ENCODE measurements at places on chromosomes 12 and 14.

DNA sequence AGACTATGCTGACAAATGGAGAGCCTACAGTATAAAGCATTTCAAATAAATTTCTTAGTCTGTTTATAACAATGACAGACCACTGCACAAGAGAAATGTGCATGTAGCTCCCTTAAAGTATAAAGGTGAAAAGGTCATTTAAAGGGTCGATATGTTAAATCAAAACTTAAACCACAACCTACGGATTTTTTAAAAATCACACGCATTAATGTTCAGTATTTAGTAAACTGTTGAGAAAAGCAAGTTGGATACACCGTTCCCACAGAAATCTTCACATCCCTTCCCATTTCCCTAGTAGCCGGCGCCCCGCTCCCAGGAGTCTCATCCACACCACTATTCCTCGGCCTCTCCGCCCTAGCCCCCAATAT is 614 bp downstream of the FKBP3 start:
- H3K4me1 ChIP-seq = peaks cover 34% of the 10 kb centered on the region
- no peaks in the 10 kb centered on the region for H3K36me3 ChIP-seq
- no peaks in the 10 kb centered on the region for H3K27me3 ChIP-seq

DNA sequence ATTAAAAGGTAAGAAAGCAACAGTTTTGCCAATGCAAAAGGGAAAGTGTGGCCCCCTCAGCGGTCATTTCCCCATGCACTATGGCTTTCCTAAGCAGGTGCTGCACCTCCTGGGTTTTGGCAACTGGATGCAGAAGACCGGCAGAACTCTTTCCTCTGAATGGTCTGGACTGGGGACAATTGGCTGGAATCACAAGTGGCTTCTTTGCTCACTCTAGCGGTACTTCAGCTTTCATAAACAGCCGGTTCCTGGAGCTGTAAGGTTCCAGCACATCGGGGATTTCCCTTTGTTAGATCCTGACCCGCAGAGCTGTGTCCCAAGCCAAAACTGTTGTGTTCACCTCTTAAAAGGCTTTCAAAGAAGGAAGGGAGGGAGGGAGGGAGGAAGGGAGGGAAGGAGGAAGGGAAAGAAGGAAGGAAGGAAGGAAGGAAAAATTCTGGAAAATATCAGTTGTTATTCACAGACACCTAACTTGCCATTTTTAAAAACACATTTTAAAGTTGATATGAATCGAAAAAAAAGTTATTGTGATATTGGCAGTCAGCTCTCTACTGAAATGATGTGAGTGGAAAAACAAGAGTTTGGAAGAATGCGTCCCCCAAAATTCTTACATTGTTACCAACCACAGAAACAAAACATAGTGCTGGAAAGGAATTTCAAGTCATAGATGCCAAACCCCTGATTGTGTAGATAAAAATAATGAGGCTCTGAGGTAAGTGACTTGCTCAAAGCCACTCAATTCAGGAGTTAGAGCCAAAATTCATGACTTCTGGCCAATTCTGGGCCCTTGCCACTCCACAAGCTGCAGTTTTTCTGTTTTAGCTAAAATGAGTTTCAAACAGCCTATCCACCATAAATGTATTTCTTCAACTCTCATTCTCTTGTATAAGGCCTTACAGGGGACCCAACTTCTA is 220.6 kb upstream of the HMGA2 start:
- H3K4me3 ChIP-seq = no peak overlapping the region
- H3K4me1 ChIP-seq = no peaks in the 10 kb centered on the region
- no peak overlapping the region for H3K27ac ChIP-seq
- no peak for DNase-seq
- H3K36me3 ChIP-seq = no peaks in the 10 kb centered on the region
- no peaks in the 10 kb centered on the region for H3K27me3 ChIP-seq

GRCh38 chr12:109899783-109900751 is at the start of gene TCHP:
Gene TCHP, plus strand, starts transcription at chr12:109900274. Its CDS starts 2,753 bp downstream, at chr12:109903027.
- peaks cover 25% of the 10 kb centered on the region for H3K36me3 ChIP-seq
- peak within 1 kb of the TSS; percentile 92 for H3K4me3 ChIP-seq
- peak within 1 kb of the TSS; percentile 65 for H3K27ac ChIP-seq
- DNase-seq = peak; percentile 76
- H3K27me3 ChIP-seq = no peaks in the 10 kb centered on the region

DNA sequence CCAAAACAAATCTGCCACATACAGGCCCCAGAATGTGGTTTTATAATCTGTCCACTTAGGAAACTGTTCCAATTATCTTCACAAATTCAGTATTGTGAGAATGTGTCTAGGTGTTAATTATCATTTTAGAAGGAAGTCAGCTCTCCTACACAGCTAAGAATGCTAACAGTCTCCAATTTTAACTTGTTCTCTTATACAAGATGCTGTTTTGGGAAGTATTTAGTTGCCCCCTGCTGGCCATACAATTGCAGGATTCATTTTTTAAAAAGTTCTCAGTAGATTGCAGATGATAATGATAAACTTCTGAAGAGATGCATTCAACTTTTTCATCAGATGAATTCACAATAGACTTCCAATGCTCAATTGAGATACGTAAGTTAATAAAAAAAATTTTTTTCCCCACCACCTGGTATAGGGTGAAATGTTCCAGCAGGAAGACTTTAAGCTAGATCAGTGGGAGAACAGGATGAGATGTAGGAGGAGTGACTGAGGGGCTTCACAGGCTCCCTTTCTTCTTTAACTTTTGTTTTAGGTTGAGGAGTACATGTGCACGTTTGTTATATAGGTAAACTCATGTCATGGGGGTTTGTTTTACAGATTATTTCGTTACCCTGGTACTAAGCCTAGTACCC is 27.3 kb upstream of the OSBPL8 start:
- H3K4me1 ChIP-seq = no peaks in the 10 kb centered on the region
- H3K27me3 ChIP-seq = peaks cover 2% of the 10 kb centered on the region
- peak; percentile 59 for DNase-seq
- no peaks in the 10 kb centered on the region for H3K36me3 ChIP-seq
- no peak overlapping the region for H3K27ac ChIP-seq

- peaks cover 9% of the 10 kb centered on the region for H3K36me3 ChIP-seq
- no peak overlapping the region for H3K4me3 ChIP-seq
- peaks cover 63% of the 10 kb centered on the region for H3K4me1 ChIP-seq
- H3K27ac ChIP-seq = no peak overlapping the region
- H3K27me3 ChIP-seq = no peaks in the 10 kb centered on the region
Observed at GRCh38 chr12:120242971-120243699, 22.4 kb downstream of the PXN start.

- H3K36me3 ChIP-seq = no peaks in the 10 kb centered on the region
- no peak overlapping the region for H3K4me3 ChIP-seq
- no peaks in the 10 kb centered on the region for H3K4me1 ChIP-seq
- H3K27me3 ChIP-seq = no peaks in the 10 kb centered on the region
- no peak for DNase-seq
Observed at GRCh38 chr12:40655451-40655850, 36.8 kb upstream of the CNTN1 start.

DNA sequence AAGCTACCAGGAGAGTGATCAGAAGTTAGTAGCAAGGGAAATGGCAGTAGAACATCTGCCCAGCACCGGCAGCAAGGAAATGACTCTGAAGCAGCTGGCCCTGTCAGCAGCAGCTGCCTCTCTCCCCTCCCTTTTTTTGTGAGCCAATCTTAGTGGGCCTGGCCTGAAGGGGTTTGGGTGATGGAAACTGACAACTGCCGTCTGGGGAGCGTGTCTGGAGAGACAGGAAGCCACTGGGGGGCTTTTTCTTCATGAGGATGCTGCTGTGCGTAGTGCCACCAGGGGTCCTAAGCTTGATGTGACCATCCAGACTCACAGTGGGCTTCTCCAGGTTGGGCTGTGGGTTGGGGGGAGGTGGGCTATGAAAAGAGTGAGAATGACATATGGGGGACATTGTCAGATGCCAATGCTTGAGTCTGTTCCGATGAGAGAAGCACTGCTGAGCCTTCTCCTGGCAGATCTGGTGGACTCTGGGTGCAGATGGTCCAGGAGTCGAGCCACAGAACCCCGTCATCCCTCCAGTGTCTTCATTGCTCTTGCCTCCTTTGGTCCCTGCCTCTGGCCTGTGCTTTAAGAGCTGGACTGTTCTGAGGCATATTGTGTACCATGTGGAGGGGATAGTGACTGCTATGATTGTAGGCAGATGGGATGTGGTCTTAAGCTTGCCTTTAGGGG is 87.6 kb upstream of the HIF1A start:
- DNase-seq = no peak
- H3K27me3 ChIP-seq = peaks cover 4% of the 10 kb centered on the region
- H3K4me3 ChIP-seq = no peak overlapping the region
- no peaks in the 10 kb centered on the region for H3K4me1 ChIP-seq

DNA sequence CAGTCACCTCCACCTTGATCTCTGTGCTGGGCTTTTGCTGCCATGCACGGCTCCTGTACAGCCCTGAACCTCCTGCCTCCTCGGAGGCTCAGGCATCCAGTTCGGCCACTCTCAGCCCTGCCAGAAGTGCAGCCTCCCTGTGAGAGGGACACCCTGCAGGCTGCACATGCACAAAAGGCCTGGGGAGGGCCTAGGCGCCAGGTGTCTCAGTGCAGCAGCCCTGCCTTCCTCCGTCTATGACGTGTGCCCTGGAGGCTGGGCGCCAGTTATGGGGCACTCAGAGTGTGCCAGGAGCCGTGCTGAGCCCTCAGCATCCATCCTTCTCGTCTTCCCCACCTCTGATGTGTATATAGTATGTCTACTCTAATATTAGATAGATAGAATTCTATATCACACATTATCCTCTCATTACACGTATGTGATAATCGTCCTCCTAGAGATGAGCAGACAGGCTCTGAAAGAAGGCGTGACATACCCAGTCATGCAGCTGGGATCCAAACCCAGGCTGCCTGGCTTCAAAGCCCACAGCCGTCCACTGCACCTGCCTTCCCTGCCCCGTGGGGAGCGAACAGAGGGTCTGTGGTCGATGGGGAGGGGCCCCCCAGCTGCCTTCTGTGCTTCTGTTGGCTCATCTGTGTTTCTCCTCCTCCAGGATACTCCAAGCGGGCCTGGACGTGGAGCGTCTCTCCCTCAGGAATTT is 101.1 kb downstream of the B4GALNT3 start:
- DNase-seq = no peak
- H3K36me3 ChIP-seq = no peaks in the 10 kb centered on the region
- H3K27me3 ChIP-seq = no peaks in the 10 kb centered on the region
- H3K27ac ChIP-seq = no peak overlapping the region
- peaks cover 43% of the 10 kb centered on the region for H3K4me1 ChIP-seq
- no peak overlapping the region for H3K4me3 ChIP-seq

- H3K27me3 ChIP-seq = no peaks in the 10 kb centered on the region
- H3K4me1 ChIP-seq = no peaks in the 10 kb centered on the region
- DNase-seq = no peak
- no peak overlapping the region for H3K4me3 ChIP-seq
- H3K27ac ChIP-seq = no peak overlapping the region
Observed at GRCh38 chr12:106369624-106370346, 12.2 kb downstream of the POLR3B start.

DNA sequence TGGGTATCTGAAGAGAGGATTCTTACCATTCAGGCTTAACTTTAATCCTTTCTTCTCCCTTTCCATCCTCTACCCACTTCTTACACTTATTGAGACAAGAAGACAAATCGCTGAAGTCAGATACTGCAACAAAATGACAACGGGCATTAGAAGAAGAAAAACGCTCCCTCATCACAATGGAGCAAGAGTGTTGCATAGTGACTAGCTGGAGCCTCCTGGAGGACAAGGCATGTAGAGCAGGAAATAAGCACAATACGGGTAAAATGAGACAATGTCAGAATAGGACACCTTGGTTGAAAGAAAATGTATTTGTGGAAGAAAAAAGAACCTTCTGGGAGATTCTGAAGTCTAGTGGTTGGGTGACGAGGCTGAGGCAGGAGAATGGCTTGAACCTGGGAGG is 501.0 kb downstream of the RERGL start:
- H3K27ac ChIP-seq = no peak overlapping the region
- no peaks in the 10 kb centered on the region for H3K4me1 ChIP-seq
- H3K27me3 ChIP-seq = no peaks in the 10 kb centered on the region
- no peaks in the 10 kb centered on the region for H3K36me3 ChIP-seq
- DNase-seq = no peak

DNA sequence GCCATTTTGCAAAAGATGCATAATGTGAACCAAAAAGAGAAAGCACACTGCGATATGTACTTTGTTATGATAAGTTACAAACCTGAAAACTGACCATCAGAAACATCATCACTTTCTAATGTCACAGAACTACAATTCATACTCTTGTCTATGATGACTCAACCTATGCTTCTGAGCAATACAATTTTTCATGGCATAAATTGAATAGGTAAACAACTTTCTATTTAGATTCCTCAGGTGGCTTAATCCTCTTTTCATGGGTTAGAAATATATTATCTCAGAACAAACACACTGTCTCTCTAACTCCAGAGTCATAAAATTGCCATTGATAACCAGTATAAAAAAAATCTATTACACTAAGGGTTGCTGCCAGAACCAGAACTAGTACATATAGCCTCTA is 1715.0 kb upstream of the FLRT2 start:
- DNase-seq = no peak
- no peak overlapping the region for H3K4me3 ChIP-seq
- no peak overlapping the region for H3K27ac ChIP-seq
- no peaks in the 10 kb centered on the region for H3K4me1 ChIP-seq

- H3K27ac ChIP-seq = peak overlapping the region; percentile 17
- no peaks in the 10 kb centered on the region for H3K4me1 ChIP-seq
- no peak overlapping the region for H3K4me3 ChIP-seq
- no peaks in the 10 kb centered on the region for H3K27me3 ChIP-seq
- DNase-seq = peak; percentile 72
- peaks cover 34% of the 10 kb centered on the region for H3K36me3 ChIP-seq
Observed at GRCh38 chr12:55955800-55956508, 9.9 kb downstream of the PMEL start.

DNA sequence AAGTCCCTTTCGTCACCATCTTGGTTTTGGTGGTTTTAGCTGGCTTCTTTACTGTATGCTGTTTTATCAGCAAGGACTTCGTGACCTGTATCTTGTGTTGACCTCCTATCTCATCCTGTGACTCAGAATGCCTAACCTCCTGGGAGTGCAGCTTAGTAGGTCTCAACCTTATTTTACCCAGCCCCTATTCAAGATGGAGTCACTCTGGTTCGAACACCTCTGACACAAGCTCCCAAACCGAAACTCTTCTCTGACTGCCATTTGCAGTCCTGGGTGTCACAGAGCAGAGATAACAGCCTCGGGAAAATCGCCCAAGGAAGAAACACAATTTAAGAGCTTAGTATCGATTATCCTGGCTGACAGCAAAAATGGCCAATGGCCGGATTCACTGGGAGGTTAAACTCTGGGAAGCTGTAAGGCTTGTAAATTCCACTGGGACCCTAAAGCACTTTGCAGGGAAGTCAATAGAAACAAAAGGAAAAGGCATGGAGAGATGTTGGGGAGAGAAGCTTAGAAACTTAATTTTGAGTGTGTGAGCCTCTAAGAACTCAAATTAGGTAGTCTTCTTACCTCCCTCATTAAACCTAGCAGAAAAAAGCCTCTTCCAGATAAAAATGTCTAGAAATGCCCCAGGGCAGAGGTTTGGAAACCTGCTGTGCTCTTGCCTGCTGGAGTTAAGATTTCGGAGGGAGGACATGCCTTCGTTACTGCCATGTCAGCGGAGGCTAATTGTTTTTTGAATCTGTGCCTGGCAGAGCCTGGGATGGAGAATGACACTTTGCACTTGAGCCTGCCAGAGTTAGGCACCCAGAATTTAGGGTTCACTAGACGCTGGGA is 56.5 kb upstream of the RPH3A start:
- no peaks in the 10 kb centered on the region for H3K4me1 ChIP-seq
- H3K27ac ChIP-seq = no peak overlapping the region
- H3K36me3 ChIP-seq = no peaks in the 10 kb centered on the region
- no peak for DNase-seq

Data from CD4-positive, CD25-positive, alpha-beta regulatory T cell (primary cell).